ENCODE measurements at places on chromosomes 16 and 17.

DNA sequence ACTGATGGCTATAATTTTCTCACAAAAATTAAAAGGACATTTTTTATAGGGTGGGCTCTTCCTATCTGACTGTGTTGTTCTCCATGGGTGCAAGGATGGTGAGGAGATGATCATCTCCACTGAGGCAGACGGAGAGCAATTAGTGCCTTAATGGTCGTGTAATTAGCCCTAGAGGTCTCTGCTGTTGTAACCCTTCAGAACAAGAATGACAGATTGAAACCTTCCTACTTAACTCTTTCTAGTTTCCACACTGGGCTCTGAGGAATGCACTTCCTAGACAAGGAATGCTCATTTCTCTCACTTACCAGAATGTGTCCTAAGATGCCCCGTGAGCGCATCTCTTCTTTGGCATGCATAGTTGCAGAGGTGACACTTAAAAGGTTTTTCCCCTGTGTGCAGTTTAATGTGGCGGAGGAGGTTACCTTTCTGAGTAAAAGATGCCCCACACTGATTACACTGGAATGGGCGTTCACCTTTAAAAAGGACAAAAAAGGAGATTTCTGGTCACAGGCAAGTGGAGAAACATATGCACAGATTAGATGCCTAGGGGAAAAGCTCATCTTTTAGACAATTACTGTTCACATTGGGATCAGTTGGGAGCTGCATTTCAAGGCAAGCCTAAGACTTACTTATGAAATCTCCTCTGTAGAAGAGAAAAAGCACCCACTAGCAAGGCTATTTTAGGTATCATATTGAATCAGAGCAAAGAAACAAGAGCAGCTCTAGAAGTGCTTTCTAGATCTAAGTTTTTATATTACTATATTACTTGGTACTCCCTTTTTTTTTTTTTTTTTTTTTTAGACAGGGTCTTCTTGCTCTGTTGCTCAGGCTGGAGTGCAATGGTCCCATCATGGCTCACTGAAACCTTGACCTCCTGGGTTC, 53.6 kb downstream of the GRB7 start:
- no peak for DNase-seq

DNA sequence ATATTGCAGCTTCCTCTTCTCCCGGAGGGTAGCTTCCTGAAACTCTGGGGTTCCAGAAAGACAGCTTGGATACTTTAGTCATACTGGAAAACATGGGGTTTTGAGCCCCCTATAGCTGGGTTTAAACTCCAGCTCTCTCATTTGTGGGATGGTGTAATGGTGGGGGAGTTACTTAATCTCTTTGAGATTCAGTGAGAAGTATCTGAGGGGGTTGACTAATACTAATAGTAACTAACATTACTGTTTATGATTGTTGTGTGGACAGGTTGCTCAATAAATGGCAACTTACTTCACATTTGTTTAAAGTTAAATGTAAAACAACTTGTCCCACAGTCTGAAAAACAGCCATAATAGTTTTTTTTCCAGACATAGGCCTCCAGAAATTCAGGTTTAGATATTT, 5.1 kb upstream of the SUZ12 start:
- no peak for DNase-seq

DNA sequence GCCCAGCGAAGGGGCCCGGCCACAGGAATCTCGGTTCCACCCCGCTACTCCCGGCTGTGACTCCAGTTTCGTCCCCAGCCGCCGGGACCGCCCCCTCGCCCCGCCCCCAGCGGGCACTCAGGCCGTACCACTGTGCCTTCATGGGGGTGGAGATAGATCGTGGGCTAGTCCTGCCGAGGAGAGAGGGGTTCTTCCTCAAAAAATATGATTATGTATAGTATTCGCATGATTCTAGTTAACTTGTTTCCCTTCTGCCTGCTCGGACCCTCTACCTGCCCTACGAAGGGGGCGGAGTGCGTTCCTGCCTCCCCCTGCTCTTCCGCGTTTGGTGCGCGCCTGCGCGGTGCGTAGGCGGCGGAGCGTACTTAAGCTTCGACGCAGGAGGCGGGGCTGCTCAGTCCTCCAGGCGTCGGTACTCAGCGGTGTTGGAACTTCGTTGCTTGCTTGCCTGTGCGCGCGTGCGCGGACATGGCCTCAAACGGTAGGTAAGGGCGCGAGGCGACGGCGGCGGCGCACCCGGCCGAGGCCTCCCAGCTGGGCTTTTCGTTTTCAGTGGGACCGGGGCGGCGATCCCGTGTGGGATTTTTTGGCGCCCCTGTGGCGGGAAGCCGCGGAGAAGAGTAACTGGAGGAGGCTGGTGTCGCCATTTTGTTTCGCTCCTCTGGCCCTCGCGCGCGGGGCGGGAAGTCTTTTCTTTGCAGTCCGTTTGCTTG, at the start of gene FUS:
Gene FUS (plus strand): TSS at position 393 of the 713 bp plus-strand sequence. CDS start 76 bp downstream, at position 469.
- DNase-seq, result peak; percentile 86

DNA sequence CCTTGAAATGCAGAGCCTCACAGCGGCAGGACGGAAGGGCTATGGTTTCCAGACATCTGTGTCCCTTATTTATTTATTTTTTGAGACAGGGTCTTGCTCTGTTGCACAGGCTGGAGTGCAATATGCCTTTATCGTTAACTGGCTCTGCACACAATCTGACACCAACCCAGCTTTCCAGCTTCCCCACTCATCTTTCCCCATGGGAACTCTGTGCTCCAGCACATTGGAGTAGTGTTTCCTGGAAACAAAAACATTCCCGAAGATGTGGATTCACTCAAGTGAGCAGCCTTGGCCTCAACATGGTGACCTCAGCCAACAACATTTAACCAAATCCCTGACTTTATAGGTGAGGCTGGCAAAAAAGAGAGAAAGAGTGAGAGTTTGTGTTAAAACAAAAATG, 307.1 kb downstream of the TMEM114 start:
- DNase-seq, result no peak

DNA sequence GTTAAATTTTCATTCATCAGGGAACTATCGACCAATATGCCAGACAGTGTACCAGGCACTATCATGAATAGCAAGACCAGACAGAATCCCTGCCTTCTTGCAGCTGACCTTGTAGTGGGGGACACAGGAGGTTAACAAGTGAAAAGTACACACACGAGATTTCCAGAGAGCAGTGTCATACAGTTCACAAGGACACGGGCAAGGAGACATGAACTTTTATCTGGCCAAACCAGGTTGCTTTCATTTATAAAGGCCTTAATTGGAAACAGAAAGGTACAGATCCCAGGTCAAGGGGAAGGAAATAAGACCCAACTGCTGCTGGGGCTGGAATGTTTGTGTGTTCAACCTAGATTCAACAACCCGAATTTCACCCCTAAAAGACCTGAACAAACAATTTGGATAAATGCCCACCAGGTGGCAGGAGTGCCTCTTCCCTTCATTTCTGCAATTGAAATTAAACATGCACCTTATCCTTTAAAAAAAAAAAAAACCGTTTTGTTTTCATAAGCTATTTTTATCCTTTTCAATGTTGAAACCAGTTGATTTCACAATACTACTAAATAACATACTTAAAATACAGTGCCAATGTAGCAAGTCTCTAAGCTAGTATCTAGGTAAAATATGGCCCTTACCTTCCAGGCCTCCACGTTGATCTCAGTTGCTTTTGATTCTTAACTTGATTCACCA, 65.9 kb downstream of the EMP2 start:
- DNase-seq, result peak; percentile 7

- DNase-seq, result no peak
Measured at GRCh38 chr17:64423881-64424280, 25.0 kb upstream of the MILR1 start.

- no peak for DNase-seq
Measured at GRCh38 chr16:78990309-78990701, 610.2 kb downstream of the MAF start.

DNA sequence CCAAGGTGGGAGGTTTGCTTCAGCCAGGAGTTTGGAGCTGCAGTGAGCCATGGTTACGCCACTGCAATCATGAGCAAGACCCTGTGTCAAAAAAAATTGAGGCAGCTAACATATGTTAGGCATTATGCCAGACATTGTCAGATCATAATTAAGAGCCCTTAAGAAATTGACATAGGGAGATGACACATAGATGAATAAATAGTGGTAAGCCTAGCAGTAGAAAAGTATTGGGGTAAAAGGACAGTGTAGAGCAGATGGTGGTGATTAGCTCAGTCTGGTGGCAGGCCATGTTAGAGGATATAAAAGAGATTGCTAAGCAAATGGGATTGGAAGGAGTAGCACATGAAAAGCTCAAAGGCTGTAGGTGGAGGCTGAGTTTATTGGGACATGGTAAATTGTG, 22.6 kb downstream of the SRCAP start:
- no peak for DNase-seq

GRCh38 chr16:69150146-69150865, 17.9 kb downstream of the UTP4 start:
- DNase-seq, result no peak

GRCh38 chr16:75501359-75501758, 6.1 kb upstream of the CHST6 start:
- DNase-seq, result no peak
